ENCODE measurements at places on chromosomes 16 and 17.

DNA sequence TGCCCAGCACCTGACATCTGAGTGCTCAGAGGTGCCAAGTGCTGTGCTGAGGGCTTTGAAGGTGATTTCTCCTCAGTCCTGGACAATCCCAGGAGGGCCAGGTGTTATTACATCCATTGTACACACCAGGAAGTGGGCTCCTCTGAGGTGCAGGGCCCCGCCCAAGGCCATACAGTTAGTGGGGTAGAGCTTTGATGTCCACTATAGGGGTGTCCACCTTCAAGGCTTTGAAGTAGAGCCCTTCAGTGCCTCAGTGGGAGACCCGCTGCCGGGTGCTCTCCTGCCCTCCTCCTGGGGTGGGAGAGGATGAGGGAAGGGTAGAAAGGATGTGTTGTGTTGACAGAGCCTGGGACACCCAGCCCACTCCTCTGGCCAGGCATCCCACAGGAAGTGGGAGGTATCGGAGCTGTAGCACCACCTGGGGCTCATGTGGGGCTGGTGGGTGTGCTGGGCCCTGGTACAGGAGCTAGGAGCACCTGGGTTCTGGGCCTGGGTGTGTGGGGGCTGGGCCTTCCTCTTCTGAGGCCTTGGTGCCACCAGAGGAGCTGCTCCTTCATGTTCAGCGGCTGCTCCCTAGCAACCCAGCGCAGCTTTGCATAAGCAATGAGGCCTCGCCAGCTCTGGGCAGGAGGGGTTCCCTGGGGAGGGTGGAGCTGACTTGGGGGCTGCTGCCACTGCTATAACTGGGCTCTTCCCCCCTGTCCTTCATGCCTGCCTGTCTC is 7.4 kb downstream of the LASP1 start:
- peak; percentile 63 for DNase-seq

DNA sequence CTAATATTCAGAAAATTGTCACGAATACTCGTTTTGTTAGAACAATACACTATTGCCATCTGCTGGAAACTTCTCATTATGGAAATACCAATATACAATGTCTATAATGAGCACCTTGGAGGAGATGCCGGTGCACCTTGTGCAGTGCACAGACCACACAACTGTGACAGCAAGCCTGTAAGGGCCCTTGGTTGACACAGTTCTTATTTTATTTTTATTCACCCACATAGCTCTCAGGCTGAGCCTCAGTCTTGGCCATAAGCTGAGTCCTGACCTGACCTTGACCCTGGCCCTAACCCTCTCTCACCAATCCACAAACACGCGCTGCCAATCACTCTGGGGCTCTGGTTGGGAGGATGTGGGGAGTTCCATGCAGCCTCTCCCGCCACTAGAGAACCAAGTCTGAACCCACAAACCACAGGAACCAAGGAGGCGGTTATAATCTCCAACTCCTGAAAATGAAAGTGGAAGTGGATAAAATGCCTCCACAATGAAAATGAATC is 7.6 kb downstream of the AIPL1 start:
- DNase-seq, result peak; percentile 73

- no peak for DNase-seq
Observed at GRCh38 chr17:31586946-31587345, 195.5 kb downstream of the RAB11FIP4 start.

- DNase-seq, result no peak
Observed at GRCh38 chr17:41518789-41519449, at the start of gene KRT15. TSS of gene KRT15 (minus strand) at chr17:41518890. CDS start at chr17:41518827, 63 bp downstream.

- DNase-seq, result no peak
Observed at GRCh38 chr16:31322500-31322899, 32.5 kb upstream of the ITGAX start.

- no peak for DNase-seq
Observed at GRCh38 chr16:69711115-69711740, 15.1 kb downstream of the NQO1 start.

- no peak for DNase-seq
Observed at GRCh38 chr16:67868290-67868689, 4.6 kb upstream of the EDC4 start.

DNA sequence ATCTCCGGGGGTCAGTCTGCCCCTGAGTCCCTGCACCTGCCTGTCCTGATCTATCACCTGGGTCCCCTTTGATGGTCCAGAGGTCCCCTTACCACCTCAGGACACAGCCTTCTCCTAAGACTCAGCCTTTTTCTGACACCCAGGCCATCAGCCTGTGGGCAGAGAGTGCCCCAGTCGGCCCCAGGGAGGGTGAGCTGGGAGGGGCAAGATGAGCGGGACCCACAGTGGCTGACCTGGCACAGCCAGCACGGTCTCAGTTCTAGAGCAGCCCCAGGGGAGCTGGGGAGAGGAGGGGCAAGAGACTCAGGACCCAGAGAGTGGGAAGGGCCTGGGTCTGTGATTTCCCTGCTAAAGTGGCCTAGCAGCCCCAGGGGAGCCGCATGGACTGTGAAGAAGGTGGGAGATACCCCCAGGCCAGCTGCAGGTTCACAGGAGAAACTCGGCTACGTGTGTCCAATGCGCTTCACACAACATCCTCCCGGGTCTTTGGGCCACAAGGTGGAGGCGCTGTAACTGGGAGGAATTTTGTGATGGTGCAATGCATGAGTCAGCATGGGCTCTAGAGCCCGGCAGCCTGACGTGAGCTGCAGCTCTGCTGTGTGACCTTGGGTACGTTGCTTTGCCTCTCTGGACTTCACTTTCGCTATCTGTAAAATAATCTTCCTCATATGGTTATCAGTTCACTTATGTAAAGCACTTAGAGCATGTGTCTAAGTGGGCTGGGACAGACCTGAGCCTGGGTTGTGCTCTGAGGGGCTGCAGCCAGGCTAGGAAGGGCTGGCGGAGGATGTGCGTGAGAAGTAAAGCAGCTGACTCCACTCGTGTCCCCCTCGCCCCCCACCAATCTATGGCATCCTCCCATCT is 67.2 kb upstream of the LHX1 start:
- no peak for DNase-seq

DNA sequence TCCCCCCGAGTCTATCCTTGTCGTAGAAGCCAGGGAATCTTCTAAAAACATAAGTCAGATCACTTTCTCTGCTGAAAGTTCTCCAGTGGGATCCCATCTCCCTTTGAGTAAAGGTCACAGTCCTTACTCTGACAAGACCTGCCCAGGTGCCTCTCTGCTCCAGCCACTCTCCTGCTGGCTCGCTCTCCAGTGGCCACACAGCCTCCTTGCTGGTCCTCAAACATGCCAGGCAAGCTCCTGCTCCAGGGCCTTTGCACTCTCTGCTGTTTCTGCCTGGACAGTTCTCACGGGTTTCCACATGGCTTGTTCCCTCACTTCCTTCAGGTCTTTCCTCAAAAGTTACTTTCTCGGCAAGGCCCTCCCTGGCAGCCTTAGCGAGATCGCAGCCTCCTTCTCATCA is 3.4 kb downstream of the B9D1 start:
- no peak for DNase-seq

DNA sequence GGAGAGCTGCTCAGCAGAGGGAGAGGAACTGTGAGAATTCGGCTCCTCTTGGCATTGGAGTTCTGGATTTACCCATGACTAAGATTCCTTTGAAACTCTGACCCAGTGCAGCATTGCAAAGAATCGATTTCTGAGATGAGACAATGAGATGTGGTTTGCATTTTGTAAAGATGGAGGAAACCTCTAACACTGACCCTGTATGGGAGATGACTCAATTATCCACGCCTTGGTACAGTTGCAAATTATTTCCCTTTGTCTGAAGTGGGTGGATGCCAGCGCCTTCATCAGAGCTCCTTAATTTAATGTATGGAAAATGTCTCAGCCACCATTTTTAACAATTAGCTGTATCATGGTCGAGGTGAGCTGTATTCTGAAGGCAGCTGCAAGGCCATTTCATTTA is 53.4 kb downstream of the NUP93 start:
- DNase-seq, result no peak

- no peak for DNase-seq
Observed at GRCh38 chr16:19851476-19851875, 33.2 kb downstream of the GPRC5B start.

DNA sequence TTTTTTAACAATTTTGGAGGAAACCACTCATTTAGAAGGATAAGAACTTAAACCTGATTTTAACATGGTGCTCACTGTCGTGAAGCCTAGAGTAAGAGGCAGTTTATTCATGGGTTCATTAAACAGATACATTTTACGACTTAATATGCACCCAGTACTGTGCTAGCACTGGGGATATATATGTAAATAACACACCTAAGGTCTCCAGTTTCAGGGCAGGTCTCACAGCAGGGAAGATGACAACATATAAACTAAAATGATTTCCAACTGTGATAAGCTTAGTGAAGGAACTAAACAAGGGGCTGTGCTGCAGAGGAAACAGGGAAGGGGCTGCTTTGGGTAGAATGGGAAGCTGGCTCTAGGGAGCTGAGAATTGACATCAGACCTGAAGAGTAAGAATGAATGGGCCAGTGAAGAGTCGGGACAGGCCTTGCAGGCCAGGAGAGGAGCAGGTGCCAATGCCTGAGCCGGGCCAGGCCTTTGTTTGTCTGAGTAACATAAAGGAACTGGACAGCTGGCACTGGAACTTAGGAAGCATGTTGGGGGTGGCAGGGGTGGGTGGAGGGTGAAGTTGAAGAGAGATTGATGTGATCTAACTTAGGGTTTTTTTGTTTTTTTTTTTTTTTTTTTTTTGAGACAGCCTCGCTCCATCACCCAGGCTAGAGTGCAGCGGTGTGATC is 12.1 kb downstream of the NT5M start:
- no peak for DNase-seq

DNA sequence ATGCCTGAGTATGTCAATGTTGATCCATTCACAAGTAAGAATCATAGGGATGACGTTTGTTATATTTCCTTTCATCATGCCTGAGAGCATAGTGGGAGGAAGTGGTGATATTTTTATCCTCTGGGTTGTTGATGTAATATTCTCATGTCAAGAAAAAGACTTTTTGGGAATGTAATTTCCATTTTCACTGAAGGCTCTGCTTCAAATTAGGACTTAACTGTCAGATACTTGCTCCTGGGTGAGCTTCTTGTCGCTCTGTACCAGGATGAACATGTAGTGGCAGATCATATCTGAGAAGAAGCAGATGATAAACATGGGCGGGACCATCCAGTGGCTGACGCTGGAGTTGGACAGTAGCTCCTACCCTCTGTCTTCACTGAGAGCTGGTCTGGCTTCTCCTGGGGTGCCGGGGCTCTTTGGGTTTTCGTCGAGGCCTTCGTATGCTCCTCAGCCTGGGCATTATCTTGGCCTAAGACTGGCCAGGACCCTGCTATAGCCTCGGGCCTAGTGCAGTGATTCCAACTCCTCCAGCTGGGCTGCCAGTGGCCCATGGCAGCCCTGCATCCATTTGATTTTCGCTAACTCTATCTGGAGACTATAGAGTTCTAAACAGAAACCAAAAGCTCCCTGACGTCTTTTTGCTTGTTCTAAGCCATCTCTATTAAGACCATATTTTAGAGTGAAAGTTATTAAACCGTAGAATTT is 19.7 kb downstream of the CYB5B start:
- DNase-seq, result peak; percentile 44

- no peak for DNase-seq
Observed at GRCh38 chr16:14284930-14285512, 213.9 kb downstream of the MRTFB start.

- DNase-seq, result no peak
Observed at GRCh38 chr16:13307851-13308250, 406.5 kb downstream of the SHISA9 start.

DNA sequence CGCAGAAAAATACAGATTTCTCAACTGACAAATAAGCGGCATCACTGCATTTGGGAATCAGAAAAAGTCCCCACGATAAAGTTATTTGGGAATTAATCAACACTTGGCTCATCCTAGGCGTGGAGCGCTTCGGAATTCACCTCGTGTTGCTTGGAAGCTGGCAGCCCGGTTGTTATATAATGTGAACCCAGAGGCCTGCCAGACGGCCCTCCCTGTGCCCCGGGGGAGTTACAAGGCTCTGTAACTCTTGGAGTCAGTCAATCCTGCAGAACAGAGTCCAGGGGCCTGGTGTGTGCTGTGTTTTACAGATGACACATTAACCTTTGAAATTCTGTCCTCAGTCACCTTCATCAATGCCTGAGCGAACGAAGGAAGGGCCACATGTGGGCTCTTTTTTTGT is 111.1 kb downstream of the PITPNC1 start:
- no peak for DNase-seq

GRCh38 chr16:68387301-68387700 is 61.0 kb downstream of the SMPD3 start:
- DNase-seq, result no peak

- peak; percentile 10 for DNase-seq
Observed at GRCh38 chr16:49494474-49494873, 120.9 kb downstream of the C16orf78 start.

GRCh38 chr17:55341432-55341831 is 76.7 kb downstream of the HLF start:
- DNase-seq, result no peak

- DNase-seq, result no peak
Observed at GRCh38 chr16:30784215-30784614, 2.8 kb downstream of the ZNF629 start.

GRCh38 chr17:82893779-82894178 is 54.0 kb upstream of the ZNF750 start:
- DNase-seq, result no peak

GRCh38 chr17:73520369-73520761 is 123.9 kb downstream of the SDK2 start:
- no peak for DNase-seq

DNA sequence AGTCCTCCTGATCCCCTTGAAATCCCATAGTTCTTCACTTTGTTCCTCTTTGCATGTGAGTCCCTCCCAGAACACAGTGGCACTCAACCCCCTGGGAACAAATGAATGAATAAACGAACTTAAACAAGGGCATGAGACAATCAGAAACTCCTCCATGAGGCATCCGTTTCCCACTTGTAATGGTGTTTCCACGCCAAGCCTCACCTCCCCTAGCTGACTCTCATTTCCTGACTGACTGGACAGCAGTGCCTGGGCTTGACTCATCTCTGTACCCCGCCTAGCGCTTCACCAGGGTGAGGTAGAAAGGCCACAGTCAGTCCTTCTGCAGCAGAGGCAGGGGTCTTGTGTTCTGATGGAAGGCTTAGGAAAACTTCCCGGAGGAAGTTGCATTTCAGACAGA is 14.2 kb downstream of the KIF1C start:
- no peak for DNase-seq

- no peak for DNase-seq
Observed at GRCh38 chr17:48429156-48429555, 858 bp downstream of the SKAP1 start.

DNA sequence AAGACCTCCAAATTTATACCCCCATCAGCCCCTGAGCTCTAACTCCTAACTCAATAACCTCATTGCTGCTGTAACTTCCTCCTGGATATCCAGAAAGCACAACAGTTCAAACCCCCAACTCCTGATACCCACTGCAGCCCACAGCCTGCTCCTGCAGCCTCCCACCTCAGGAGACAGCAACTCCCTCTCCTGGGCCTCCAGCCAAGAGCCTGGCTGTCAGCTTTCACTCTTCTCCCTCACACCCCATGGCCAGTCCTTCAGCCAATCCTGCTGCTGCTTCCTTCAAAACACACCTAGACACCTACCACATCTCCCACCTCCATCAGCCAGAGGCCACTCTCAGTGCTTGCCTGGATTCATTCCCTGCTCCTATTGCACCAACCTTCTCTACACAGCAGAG is 5.4 kb downstream of the GINS2 start:
- DNase-seq, result no peak

All from activated naive CD8-positive, alpha-beta T cell treated with anti-CD3 and anti-CD28 coated beads, Interleukin-2, amount 10 ng/mL, durations not matched to agents 7 days and 5 days (primary cell).